Suppressor macrophage treated with lipopolysaccharide for 1 hour (primary cell): ENCODE measurements at places on chromosomes 5 and 9.

DNA sequence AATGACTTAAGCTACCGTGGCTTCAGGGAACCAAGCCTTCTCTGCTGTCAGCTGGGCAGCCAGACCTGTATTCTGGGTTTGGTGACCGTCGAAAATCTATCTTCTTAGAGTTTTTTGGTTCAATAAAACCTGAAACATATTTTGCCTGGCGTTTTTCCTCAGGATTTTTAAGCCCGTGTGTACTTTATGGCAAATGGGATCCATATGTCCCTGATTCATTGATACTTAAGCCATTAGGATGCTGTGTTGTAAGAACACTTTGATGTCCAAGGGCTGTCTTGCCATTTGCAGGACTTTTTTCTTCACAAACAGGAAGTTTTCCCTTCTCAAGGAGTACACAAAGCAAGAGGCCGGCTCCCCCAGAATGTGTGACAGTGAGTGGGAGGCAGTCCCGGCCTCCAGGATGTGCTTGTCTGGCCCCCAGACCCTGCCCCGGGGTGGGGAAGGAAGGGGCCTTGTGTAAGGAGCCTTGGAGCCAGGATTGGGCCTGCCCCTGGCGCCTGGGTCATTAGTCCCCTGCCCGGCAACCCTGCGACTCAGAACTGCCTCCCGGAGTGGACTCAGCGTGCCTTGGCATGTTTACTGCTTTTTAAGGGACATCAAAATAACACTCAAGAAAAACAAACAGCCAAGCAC is 83.4 kb upstream of the SMIM23 start:
- DNase-seq, result no peak

DNA sequence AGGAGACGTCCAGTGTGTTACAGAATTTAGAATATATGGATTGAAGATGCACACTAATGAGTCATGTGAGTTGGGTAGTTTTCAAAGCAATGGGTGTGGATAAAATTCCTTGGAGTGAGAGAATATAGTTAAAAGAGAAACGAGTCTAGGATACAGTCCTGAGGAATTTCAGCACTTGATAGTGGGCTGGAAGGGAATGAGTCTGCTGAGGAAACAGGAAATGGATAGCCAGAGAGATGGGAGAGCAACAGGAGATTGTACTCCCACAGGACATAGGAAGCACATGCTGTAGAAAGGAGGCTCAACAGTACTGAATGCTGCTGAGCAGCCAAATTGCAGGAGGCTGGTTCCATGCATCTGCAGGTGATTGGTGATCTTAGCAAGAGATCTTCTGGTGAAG is 68.1 kb downstream of the FBN2 start:
- DNase-seq, result no peak

DNA sequence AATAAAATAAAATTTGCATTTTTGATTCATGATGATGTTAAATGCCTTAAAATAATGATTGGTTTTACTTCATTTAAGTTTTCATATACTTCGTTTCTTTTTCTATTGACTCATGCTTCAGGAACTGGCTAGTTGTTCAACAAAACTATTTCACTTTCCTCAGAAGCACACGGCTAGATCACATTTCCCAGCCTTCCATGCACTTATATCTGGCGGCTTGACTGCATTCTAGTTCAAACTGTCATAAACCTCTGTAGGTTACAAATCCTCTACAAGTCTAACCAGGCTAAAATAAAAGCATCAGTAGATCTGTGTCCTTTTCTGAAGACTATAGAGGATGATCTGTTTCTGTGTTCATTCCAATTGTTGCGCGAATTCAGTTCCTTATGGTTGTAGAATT is 46.3 kb upstream of the CNTLN start:
- DNase-seq, result no peak

GRCh38 chr5:102528600-102528999 is 29.8 kb upstream of the SLCO6A1 start:
- DNase-seq, result no peak

GRCh38 chr5:42268630-42269029 is 154.6 kb upstream of the GHR start:
- DNase-seq, result no peak

DNA sequence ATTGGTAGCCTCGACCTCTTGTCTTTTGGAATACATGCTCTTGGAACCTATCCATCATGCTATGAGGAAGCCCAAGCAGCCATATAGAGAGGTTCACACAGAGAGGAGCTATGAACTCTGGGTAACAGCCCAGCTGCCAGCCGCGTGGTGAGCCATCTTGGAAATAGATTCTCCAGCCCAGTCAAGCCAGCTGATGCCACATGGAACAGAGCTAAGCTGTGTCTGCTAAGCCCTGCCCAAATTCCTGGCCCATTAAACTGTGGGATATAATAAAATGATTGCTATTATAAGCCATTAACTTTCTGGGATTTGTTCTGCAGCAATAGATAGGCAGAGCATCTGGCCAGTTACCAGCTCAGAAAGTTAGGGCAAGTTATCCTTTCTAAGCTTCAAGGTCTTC is 4.9 kb upstream of the PRUNE2 start:
- no peak for DNase-seq

- DNase-seq, result no peak
These were observed 46.5 kb downstream of the LRSAM1 start for GRCh38 chr9:127497656-127498290.
